Stimulated activated CD8-positive, alpha-beta memory T cell treated with anti-CD3 and anti-CD28 coated beads, Interleukin-15, amount 100 ng/mL, for 4 hours (primary cell): ENCODE measurements at places on chromosomes 5 and 9.

DNA sequence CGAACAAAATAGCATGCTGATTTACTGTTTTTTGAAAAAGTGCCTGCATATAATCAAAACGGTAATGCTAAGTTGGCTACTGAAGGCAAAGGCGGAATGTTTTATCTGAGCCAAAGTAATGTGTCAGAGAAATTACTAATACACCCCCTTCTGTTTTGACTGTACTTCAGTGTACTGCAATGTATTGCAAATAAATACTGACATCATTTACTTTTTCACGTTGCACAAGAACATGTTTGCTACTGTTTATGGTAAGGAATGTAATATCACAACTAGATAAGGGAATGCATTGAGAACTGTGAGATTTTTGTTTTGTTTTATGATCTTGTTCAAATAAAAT, 813 bp upstream of the AGTPBP1 start:
- DNase-seq, result no peak

DNA sequence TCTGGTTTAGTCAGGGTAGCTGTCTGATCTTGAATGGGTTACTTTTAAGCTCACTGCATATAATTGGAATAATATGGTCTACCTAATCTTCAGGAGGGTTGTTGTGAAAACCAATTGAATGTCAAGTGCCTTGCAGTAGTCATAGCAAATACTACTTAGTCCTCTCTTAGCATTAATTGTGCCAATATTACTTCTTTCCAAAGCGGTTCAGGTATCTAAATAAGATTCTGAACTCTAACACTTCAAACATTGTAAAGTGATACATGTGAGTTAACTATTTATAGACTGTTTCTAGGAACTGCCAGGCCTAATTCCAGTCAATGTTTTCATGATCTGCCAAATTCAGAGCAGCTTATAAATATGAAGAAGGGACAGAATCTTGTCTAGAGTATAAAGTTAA, 140.2 kb downstream of the SH3GL2 start:
- DNase-seq, result no peak

- peak; percentile 19 for DNase-seq
These were observed 86.6 kb downstream of the EHMT1 start for GRCh38 chr9:137705443-137705863.

DNA sequence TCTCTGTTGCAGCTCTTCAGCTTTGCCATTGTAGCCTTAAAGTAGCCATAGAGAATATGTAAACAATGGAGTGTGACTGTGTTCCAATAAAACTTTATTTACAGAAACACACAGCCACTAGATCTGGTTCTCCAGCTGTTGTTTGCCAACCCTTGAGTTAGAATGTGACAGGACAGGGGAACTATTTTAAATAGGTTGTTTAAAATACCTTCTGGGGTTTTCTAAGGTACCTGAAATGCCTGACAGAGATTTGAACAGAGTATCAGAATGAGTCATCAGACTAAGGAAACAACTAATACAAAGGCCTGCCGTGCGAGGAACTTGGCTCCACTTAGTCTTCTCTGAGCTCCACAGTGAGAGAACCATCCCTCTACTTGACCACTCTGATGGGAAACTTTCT, 85.4 kb downstream of the HSD17B4 start:
- DNase-seq, result no peak

GRCh38 chr9:128629852-128630545, 26.6 kb downstream of the DYNC2I2 start:
- no peak for DNase-seq

GRCh38 chr9:135761150-135761844, 59.3 kb downstream of the KCNT1 start:
- no peak for DNase-seq

DNA sequence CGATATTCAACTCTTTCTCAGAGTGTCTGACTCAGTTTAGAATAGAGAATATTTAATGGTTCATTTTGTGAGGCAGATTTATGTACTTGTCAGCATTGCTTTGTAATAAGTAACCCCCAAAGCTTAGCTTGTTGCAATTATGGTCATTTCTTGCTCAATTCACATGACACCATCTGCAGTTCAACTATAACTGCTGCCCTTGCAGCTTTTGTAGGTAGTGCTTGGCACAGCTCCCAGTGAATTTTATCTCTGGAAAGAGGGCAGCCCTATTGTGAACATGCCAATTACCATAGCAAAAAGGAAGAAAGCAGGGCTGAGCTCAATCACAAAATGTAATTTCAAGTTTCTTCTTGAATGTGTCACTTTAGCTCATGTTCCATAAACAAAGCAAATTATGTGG, 1587.7 kb upstream of the ACO1 start:
- no peak for DNase-seq

- DNase-seq, result no peak
These were observed 461.3 kb downstream of the ENC1 start for GRCh38 chr5:74179179-74179578.

DNA sequence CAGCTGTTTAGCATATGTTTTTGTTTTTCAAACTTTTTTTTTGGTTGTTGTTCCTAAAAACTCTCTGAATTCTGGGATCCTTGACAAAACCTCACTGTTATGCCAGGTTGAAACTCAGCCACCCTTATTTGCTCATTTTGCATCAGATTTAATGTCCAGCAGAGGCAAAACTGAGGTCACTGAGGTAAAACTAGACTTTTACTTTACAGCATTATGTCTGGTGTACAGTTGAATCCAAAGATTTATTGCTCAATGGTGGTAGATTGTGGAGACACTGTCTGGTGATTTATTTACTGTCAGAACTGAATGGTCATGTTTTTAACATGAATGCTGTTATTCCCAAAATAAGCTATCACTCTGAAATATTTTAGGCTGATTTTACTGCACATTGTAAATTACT, 87.9 kb downstream of the FBXL7 start:
- DNase-seq, result no peak

- DNase-seq, result no peak
These were observed 693.8 kb downstream of the DNAH5 start for GRCh38 chr5:13250464-13251291.

DNA sequence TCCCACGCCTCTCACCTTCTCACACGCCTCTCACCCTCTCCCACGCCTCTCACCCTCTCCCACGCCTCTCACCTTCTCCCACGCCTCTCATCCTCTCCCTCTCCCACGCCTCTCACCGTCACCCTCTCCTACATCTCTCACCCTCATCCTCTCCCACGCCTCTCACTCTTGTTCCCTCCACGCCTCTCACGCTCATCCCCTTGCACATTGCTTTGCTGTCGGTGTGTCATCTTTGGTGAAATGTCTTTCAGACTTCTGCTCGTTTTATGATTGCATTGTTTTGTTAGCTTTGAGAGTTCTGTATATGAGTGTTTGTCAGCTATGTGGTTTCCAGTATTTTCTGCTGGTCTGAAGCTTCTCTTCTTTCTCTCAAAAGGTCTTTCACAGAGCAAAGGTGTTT, 102.7 kb downstream of the EHMT1 start:
- DNase-seq, result no peak

- DNase-seq, result no peak
These were observed 328.2 kb downstream of the TUSC1 start for GRCh38 chr9:25350011-25350410.

- no peak for DNase-seq
These were observed 114.1 kb downstream of the CSNK1G3 start for GRCh38 chr5:123626051-123626450.

DNA sequence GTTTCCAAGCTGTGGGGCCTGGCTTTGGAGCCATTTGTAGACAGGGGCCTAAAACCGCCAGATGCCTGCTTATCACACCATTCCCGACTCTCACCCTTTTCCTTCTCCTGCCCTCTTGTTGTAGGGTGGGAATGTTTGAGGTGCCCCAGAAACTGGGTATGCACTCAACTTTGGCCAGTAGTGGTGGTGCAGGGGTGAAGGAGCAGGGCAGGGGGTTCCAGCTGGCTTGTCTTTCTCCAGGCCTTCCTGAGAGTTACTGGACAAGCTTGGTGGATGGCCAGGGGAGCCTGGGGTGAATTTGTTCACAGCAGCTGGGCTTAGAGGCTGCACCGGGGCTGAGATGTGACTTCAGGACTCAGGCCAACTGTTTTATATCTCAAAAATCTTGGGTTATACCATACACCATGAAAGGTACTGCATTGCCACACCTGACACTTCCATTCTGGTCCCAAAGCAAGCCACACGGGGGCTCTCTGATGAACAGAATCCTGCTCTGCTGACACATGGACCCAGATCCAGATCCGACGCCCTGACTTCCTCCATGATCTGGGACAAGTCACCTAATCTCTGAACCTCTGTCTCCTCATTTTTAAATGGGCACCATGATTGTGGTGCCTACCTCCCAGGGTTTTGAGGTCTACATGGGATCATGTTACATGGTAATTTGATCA, 62.1 kb downstream of the DAB2IP start:
- no peak for DNase-seq

GRCh38 chr5:169216866-169217265, 84.1 kb downstream of the SLIT3 start:
- no peak for DNase-seq

DNA sequence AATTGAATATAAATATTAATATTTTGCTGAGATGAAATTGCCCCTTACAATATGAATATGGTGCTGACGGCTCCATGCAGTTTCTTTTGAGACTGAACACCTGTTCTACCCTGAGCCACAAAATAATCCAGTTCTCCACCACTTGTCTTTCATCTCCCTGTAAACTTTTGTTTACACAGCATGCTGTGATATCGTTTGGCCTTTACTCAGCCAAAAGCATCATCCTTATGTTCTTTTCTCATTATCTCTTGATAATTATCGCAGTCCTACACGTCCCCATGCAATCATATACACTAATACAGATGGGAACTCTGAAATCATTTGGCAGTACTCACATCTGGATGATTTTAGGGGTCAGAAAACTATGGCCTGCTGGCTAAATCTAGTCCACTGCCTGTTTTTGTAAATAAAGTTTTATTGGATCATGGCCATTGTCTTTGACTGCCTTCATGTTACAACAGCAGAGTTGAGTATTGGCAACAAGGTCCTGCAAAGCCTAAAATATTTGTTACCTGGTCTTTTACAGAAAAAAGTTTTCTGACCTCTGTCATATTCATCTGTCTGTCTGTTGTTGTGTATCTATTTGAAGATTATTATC, 53.3 kb downstream of the AOPEP start:
- no peak for DNase-seq

GRCh38 chr9:124125651-124125977, 114.0 kb downstream of the LHX2 start:
- DNase-seq, result no peak

DNA sequence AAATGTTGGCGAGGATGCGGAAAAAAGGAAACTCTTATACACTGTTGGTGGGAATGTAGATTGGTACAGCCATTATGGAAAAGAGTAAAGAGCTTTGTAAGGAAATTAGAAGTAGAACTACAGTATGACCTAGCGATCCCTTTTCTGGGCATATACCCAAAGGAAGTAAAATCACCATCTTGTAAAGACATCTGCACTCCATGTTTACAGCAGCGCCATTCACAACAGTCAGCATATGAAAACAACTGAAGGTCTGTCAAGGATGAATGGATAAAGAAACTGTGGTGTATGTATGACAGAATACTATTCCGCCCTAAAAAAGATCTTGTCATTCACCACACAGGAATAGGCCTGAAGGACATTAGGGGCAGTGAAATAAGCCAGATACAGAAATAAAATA, 27.7 kb upstream of the SLC25A51 start:
- DNase-seq, result no peak

DNA sequence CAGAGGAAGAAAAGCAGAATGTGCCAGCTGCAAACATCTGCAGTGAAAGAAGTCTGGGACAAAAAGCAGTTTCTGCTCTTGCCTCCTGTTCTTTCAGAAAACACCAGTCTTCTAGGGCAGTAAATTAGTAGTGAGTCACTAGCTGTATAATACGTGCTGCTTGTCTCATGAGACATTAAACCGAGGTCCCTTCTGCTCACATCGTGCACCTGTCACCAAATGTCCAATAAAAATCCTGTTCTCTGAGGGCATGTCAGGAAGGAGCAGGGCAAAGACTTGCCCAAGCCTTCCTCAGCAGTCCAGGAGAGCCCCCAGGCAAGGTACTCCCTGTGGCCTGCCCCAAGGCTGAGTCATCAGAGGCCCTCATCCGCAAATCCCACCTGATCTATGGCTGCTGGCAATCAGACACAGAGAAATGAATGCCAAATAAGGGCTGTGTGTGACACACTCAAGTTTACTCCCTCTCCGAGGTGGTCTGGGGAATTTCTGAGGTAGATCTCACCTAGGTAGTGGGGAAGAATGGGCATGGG, 255.3 kb upstream of the SMARCA2 start:
- no peak for DNase-seq

GRCh38 chr5:3348576-3349535, 246.8 kb upstream of the IRX1 start:
- DNase-seq, result no peak

GRCh38 chr5:150946351-150946905, 41.6 kb upstream of the ZNF300 start:
- no peak for DNase-seq

- DNase-seq, result no peak
These were observed 425.6 kb upstream of the MEF2C start for GRCh38 chr5:89308606-89309040.

- DNase-seq, result no peak
These were observed 7.8 kb downstream of the LCN10 start for GRCh38 chr9:136734837-136735496.
